Fibroblast of skin of scalp (primary cell): ENCODE measurements at places on chromosomes 12 and 14.

DNA sequence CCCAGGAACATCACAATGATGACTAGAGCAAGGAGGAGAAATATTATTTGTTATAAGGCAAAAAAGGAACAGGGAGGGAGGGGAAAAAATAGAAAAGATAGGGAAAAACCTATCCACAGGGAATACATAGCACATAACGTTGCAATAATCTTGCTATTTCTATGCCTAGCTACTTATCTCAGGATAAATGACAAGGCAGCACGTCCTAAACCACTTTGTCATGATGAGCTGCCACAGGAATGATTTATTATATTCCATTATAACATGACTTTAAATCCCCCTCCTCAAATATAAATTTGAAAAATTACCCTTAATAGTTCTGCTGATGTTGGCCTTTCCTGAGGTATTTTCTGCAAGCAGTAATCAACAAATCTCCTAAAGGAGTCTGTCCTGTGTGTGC, 76.7 kb downstream of the PEBP1 start:
- no peak for DNase-seq

DNA sequence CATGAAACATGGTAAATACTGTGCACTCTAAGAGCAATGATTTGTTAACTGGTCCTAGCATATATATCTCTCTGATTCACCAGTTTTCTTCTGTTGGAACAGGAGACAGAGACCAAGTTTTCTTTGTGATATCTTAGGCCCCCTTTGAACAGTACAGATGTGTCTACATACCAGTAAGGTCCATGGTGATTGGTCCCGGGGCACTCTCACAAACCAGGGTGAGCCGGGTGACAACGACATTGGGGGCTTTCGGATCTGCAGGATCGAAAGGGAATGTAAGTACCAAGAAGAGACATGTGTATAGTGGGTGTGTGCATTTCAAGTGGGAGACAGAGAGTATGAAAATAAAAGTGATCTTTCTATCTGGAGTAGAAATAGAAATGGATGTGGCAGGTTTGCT, 11.3 kb upstream of the ERP27 start:
- no peak for DNase-seq

GRCh38 chr12:123057513-123058265, 77.2 kb downstream of the ARL6IP4 start:
- DNase-seq = no peak

- peak; percentile 11 for DNase-seq
These were observed 60.4 kb downstream of the TTC7B start for GRCh38 chr14:90755661-90756304.

- DNase-seq = no peak
These were observed 267.6 kb downstream of the GRIN2B start for GRCh38 chr12:13713556-13714410.

DNA sequence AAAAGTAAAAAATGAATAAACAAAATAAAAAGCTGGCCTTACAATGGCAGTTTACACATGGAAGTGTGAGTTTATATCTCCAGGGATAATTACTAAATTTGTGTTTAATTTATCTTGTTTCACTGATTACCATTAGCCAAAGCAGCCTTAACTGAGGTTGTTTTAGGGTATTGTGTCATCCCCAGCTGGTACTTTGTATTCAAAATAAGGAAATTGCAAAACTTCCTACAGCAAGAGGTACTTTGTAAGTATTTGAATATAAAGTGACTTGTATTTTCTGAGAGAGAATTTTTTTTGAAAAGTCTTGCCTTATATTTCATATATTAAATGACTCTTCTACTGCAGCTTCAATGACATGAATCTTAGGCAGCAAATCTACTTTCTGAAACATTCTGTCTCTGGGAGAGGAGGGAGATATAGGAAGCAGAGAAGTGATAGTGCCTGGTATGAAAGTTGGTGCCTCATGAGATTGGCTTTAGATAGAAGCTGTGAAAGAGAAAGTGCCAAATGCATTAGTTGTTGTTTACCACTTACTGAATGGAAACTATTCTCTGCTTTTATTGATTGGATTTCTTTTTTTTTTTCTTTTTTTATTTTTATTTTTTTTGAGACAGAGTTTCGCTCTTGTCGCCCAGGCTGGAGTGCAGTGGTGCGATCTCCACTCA, 6.7 kb downstream of the FNTB start:
- no peak for DNase-seq

GRCh38 chr12:123034865-123035264, 54.4 kb downstream of the ARL6IP4 start:
- peak; percentile 71 for DNase-seq

- no peak for DNase-seq
These were observed 11.3 kb upstream of the KCNH3 start for GRCh38 chr12:49527361-49528130.

DNA sequence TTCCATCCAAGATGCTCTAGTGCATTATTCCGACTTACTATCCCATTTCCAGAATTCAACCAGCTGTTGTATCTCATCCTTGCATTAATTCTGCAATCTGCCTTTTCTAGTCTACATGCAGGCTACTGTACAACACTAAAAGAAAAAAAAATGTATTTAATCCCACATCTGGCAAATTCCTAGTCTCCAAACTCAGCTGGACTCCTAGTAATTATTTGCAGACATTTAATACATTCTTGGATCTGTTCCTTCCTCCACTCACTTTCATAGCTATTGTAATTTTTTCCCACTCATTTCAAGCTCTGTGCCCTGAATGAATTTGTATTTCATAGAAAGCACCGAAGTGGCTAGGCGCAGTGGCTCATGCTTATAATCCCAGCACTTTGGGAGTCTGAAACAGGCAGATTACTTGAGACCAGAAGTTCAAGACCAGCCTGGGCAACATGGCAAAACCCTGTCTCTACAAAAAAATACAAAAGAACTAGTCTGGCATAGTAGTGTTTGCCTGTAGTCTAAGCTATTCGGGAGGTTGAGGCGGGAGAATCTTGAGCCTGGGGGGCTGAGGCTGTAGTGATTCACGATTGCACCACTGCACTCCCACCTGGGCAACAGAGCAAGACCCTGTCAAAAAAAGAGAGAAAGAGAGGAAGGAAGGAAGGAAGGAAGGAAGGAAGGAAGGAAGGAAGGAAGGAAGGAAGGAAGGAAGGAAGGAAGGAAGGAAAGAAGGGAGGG, 39.5 kb upstream of the YAF2 start:
- peak; percentile 45 for DNase-seq

GRCh38 chr14:58631732-58632131, 6.0 kb upstream of the DACT1 start:
- DNase-seq = no peak

GRCh38 chr12:125773033-125773640, 707.9 kb downstream of the AACS start:
- DNase-seq = no peak

- no peak for DNase-seq
These were observed 12.5 kb upstream of the SRSF5 start for GRCh38 chr14:69754487-69754886.

DNA sequence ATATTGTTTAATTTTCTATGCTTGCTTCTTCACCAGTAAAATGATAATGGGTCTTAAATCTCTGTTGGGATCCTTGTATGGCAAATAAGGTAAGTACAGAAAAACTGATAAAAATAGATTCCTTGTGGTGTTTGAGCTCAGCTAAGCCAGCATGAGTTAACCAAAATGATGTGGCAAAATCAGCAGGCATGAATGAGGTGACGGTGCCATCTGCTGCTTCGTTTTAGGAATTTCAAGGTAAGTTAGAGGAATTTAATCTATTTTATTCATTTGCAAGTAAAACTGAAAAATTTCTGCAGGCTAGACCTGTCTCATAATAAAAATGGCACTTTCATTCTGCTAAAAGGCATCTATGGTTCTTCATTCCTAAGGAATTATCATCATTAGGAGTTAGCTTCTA, 10.0 kb upstream of the CLEC7A start:
- peak; percentile 54 for DNase-seq

DNA sequence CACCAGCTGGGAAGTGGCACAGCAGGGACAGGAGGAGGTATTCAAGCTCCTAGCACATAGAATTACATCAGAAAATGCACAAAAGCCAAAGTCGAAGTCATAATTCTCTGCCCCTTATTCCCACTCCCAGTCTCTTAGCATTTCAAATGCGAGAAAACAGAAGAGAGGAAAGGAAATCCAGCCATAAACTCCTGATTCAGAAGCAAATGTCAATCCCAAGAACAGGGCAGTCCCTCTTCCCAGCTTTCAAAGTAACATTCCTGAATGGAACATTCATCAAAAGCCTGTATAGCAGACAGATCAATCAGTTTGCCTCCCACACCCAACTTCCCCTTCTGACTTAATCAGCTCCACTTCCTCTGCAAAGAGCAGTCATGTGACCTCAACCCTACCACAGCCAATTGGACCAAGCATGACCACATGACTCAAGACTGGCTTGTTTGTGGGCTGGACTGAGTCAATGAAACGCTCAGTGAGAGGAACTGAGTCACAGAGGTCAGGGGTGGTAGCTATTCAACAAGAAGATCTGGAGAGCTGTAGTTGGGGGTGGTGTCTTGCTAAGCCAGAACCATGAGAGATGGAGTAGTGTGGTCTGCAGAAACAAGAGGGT, 41.4 kb upstream of the TUNAR start:
- no peak for DNase-seq

GRCh38 chr12:32196250-32197198, 89.9 kb downstream of the BICD1 start:
- DNase-seq = no peak

- DNase-seq = no peak
These were observed 2.5 kb downstream of the RDH16 start for GRCh38 chr12:56954958-56955355.

GRCh38 chr14:79949906-79950305, 261.4 kb downstream of the DIO2 start:
- no peak for DNase-seq

- no peak for DNase-seq
These were observed 253.9 kb upstream of the MDGA2 start for GRCh38 chr14:47929334-47929733.

GRCh38 chr12:45124485-45125155, 73.7 kb upstream of the DBX2 start:
- DNase-seq = no peak

DNA sequence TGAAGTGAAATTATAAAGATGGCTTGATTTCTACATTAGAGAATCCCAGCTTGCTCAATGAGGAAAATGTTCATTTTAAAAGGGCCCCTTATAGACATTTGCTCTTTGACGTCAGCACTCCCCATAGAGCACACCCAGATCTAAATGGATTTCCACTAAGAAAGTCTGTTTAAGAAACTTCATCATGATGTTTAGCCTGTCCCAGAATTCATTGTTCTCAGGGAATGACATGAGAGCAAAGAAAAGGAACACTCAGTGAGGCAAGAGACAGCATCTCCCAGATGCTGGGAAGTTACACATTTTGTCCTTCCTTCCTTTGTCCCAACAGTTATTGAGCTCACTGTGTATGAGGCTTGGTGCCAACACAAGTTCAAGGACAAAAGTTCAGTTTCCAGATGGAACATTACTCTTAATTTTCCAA, 4.9 kb downstream of the PHLDA1 start:
- DNase-seq = peak; percentile 11

DNA sequence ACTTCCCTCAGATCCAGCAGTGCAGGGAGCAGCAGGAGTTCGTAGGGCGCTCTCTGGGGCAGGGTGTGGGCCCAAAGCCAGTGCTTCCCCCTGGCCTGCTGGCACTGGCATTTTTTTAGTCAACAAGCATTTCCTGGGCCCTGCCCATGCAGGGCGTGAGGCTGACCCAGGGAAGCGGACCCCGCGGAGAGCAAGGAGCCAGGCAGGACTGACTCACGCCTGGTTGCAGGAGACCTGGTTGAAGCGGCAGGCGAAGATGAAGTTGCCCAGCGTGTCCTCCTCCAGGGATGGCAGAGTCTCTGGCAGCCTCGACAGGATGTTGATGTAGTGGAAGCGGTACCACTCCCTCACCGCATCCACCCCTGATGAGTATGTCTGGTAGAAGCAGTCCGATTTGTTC, 13.5 kb downstream of the SCNN1A start:
- DNase-seq = no peak

- no peak for DNase-seq
These were observed 209.8 kb upstream of the FLRT2 start for GRCh38 chr14:85319998-85320630.

GRCh38 chr12:100576331-100577036, 3.0 kb downstream of the GAS2L3 start:
- DNase-seq = peak; percentile 69

DNA sequence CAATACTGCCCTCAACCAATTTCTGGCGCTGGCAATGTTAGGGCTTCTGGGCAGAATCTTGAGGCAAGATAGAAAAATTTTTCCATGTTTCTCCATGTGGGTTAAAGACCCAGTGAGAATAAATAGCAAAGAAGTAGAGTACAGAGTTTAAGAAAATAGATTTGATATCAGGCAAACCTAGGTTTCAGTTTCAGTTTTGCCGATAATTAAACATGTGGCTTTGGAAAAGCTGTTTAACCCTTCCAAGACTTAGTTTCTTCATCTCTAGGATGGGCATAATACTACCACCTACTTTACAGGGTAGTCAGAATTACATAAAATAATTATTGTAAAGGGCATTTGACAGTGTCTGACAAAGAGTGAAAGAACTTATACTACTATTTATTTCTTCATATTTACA, 360.4 kb downstream of the PCNX1 start:
- DNase-seq = no peak

GRCh38 chr12:69385038-69385437, 25.5 kb downstream of the YEATS4 start:
- no peak for DNase-seq

DNA sequence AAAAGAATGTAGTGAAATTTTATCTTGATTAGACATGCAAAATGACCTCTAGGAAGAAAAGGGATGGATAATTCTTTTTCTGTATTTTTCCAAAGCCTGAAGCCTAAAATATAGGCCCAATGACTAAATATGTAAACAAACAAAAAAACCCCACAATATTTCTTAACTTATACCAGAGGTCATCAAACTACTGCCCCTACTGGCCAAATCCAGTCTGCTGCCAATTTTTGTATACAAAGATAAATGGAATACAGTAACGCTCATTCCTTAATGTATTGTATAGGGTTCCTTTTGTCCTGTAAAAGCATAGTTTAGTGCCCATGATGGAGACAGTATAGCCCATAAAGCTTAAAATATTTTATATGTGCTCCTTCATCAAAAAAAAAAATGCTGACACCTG, 145.7 kb upstream of the ALG10 start:
- no peak for DNase-seq

- DNase-seq = no peak
These were observed 94.7 kb upstream of the GSC start for GRCh38 chr14:94864387-94865195.

GRCh38 chr12:124566997-124567672, at the start of gene NCOR2:
Gene NCOR2 (minus strand): TSS chr12:124567612. CDS start chr12:124495251, 72,361 bp downstream.
- no peak for DNase-seq
